IPS DF 19.7 (cell line): ENCODE measurements at places on chromosomes 11 and 22.

GRCh38 chr22:42202669-42203068, 67.8 kb downstream of the TCF20 start:
- DNase-seq: no peak

GRCh38 chr11:102266099-102266498, 51.2 kb upstream of the BIRC3 start:
- no peak for DNase-seq

- no peak for DNase-seq
Observed at GRCh38 chr11:6251990-6252473, 7.6 kb upstream of the CCKBR start.

GRCh38 chr22:21832291-21833290, 34.9 kb downstream of the MAPK1 start:
- DNase-seq: no peak

- DNase-seq: no peak
Observed at GRCh38 chr11:120196826-120197225, 14.0 kb upstream of the OAF start.

DNA sequence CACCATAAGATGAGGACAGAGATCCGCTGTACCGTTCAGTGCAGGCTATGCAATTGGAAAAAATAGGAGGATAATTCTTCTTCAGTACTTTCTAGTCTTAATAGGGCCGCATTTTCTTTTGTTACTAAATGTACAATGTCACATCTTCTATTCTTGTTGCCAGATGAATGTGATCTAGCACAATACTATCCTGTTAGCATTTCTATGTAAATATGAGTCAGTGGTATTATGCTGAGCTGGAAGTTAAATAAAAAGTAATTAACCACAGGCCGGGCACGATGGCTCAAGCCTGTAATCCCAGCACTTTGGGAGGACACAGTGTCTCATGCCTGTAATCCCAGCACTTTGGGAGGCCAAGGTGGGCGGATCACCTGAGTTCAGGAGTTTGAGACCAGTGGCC, 24.4 kb upstream of the BIRC3 start:
- no peak for DNase-seq
